ENCODE measurements at places on chromosomes 2 and 18.

GRCh38 chr2:149573760-149574159, 13.8 kb downstream of the MMADHC start:
- peaks cover 3% of the 10 kb centered on the region for H3K4me1 ChIP-seq
- no peak overlapping the region for H3K4me3 ChIP-seq
- no peak overlapping the region for H3K27ac ChIP-seq
- H3K36me3 ChIP-seq: peaks cover 69% of the 10 kb centered on the region
- no peak for DNase-seq
- H3K27me3 ChIP-seq: no peaks in the 10 kb centered on the region

GRCh38 chr2:71891719-71892422, 255.8 kb downstream of the CYP26B1 start:
- no peaks in the 10 kb centered on the region for H3K36me3 ChIP-seq
- no peak overlapping the region for H3K4me3 ChIP-seq
- no peaks in the 10 kb centered on the region for H3K27me3 ChIP-seq
- DNase-seq: no peak
- H3K4me1 ChIP-seq: no peaks in the 10 kb centered on the region

- H3K27ac ChIP-seq: no peak overlapping the region
- no peak for DNase-seq
- no peaks in the 10 kb centered on the region for H3K4me1 ChIP-seq
- no peak overlapping the region for H3K4me3 ChIP-seq
Measured at GRCh38 chr2:169221745-169222369, 140.5 kb downstream of the LRP2 start.

DNA sequence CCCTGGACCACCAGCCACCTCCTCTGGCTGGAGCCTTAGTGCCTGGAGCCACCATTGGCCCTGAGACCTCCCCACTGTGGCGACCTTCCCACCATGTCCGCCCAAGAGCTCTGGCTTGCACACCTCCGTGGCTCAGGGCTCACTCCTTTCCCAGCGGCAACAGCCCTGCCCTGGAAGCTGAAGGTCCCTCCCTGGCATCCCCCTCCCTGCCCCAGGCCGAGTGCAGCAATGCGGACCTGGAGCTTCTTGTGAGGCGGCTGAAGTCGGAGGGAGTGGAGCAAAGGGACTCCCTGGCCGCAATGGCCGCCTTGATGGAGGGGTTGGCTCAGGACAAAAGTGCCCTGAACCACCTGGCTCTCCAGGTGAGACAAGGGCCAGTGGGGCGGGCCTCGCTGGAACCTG, 28.6 kb downstream of the CROCC2 start:
- no peaks in the 10 kb centered on the region for H3K4me1 ChIP-seq
- H3K36me3 ChIP-seq: no peaks in the 10 kb centered on the region
- no peak overlapping the region for H3K4me3 ChIP-seq

DNA sequence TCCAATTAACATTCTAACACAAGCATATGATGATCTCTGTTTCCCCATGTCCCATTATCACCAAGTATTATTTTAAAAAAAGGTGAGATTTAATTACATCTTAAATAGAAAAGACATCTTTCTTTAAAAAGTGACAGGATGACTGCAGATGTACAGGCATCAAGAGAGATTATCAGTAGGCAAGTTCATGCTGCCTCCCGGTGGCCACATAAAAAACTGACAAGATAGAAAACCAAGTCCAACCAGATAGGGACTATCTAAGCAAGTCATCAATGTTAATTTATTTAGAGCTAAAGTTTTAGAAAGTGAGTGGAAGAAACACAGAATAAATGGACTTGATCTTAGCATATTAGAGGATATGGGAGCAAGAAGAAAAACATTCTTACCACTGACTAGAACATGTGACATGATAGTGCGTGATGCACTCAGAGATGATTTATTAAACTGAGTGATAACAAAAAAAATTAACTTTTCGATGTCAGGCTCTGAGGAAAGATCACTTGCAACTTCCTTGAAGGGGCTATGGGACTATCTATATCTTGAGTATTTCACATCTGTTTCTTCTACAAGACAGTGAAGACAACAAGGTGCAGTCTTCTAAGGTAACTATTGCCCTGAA, 5.4 kb upstream of the TDRD15 start:
- H3K36me3 ChIP-seq: no peaks in the 10 kb centered on the region
- no peaks in the 10 kb centered on the region for H3K27me3 ChIP-seq
- H3K27ac ChIP-seq: no peak overlapping the region
- DNase-seq: peak; percentile 63
- H3K4me1 ChIP-seq: no peaks in the 10 kb centered on the region
- H3K4me3 ChIP-seq: no peak overlapping the region

DNA sequence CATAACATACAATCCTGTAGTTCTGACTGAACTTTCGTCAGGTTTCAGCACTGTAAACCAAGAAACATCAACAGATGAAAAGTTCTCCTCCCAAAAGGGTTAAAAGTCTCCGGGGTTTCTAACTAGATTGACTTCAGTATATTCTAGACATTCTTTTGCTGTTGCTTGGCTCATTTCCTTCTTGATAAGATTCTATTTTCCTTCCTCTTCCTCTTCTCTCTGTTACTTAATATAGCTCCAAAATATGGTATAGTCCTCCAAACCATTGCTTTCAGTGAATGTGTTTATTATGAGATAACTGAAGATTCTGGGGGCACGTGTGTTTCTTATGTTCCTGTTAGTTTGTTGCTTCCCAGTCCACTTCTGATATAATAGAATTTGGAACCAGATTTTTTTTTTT, 46.4 kb upstream of the MAP4K3 start:
- no peaks in the 10 kb centered on the region for H3K4me1 ChIP-seq
- no peaks in the 10 kb centered on the region for H3K36me3 ChIP-seq
- no peaks in the 10 kb centered on the region for H3K27me3 ChIP-seq
- no peak overlapping the region for H3K27ac ChIP-seq
- no peak for DNase-seq

DNA sequence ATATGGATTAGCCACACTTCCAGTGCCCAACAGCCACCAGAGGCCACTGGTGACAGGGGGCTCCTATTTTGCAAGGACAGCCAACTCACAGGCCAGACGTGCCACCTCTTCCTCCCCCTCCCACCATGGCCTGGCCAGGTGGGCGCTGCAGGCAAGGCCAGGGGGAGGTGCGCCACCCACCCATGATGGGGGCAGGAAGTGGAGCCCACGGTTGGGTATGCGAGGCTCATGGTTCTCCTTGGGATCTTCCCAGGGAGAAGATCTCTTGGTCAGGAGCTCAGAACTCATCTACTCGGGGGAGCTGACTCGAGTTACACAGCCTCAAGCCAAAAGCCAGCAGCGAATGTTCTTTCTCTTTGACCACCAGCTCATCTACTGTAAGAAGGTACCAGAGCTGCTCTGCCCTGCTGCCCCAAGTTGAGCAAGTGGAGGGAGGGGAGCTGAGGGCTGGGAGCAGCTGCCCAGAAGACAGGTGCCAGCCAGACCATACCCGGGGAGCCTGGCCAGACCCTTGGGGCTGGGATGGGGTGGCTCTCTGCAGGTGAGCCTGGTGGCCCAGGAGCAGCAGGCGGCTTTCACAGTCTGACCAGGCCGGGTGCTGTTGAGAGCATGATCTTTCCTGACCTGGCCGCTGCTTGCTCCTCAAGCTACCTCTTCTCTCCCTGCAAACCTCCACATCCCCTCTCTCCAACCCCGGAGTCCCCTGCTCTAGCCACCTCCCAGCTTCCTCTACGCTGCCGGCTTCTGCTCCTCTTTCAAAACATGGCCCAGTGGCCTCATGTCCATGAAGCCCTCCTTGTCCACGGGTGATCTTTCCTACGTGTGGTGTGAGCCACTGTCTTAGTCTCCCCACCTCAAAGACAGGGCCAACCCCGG, 49.8 kb downstream of the FAM168B start:
- DNase-seq: peak; percentile 48
- H3K36me3 ChIP-seq: peaks cover 16% of the 10 kb centered on the region
- no peak overlapping the region for H3K27ac ChIP-seq
- no peaks in the 10 kb centered on the region for H3K27me3 ChIP-seq
- no peak overlapping the region for H3K4me3 ChIP-seq

- no peak overlapping the region for H3K27ac ChIP-seq
- H3K36me3 ChIP-seq: no peaks in the 10 kb centered on the region
- no peaks in the 10 kb centered on the region for H3K27me3 ChIP-seq
- DNase-seq: peak; percentile 67
Measured at GRCh38 chr2:122236152-122236874, 480.9 kb downstream of the TSN start.

DNA sequence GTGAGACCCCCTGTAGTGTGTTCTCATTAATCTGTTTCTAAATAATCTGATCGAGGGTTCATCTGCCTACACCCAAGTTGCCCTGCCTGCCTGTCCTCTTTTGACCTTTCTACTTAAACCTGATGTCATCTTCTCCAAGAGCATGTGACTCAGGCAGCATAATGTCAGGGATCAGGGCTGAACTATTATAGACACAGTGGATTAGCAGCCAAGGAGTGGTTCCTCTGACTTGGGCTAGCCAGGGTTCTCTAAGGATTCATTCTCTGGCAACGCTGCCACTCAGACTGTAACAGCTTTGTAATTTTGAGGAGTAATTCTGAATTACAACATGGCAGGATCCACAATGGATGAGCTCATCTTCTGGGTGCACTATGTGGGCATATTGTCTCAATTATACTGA, 124.0 kb downstream of the MDH1 start:
- H3K4me1 ChIP-seq: no peaks in the 10 kb centered on the region
- no peaks in the 10 kb centered on the region for H3K36me3 ChIP-seq
- no peak for DNase-seq
- H3K27ac ChIP-seq: no peak overlapping the region

- H3K4me3 ChIP-seq: peak overlapping the region; percentile 83
- no peaks in the 10 kb centered on the region for H3K4me1 ChIP-seq
- no peaks in the 10 kb centered on the region for H3K27me3 ChIP-seq
Measured at GRCh38 chr2:191247381-191248057, 2.3 kb downstream of the MYO1B start.

DNA sequence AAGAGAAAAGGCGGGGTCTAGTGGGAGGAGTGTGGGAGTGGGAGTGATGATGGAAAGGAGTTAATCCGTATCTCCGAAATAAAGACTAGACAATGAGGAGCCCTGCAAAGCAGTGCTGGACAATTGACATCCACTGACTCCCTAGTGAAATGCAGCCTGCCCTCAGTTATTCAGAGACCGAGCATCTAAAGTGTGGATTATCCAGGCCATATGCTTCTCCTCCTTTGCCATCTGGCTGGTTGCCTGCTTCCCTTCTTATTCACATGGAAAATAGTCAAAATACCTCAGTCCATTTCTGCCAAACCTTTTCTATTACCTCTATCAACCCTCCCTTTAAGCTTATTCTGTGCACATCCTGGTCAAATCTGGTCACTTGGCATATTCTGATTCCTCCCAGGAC, 288.8 kb upstream of the SIX3 start:
- H3K4me1 ChIP-seq: no peaks in the 10 kb centered on the region
- H3K4me3 ChIP-seq: no peak overlapping the region
- DNase-seq: no peak
- H3K27ac ChIP-seq: no peak overlapping the region

GRCh38 chr2:204143216-204144014, 206.9 kb downstream of the ICOS start:
- H3K36me3 ChIP-seq: no peaks in the 10 kb centered on the region
- H3K27ac ChIP-seq: no peak overlapping the region
- no peak for DNase-seq
- H3K4me1 ChIP-seq: no peaks in the 10 kb centered on the region
- H3K4me3 ChIP-seq: no peak overlapping the region
- no peaks in the 10 kb centered on the region for H3K27me3 ChIP-seq

- no peak for DNase-seq
- no peak overlapping the region for H3K4me3 ChIP-seq
Measured at GRCh38 chr2:65826567-65826966, 394.2 kb upstream of the SPRED2 start.

- no peak for DNase-seq
- no peaks in the 10 kb centered on the region for H3K27me3 ChIP-seq
- no peaks in the 10 kb centered on the region for H3K4me1 ChIP-seq
- no peak overlapping the region for H3K27ac ChIP-seq
- no peak overlapping the region for H3K4me3 ChIP-seq
Measured at GRCh38 chr18:23540867-23541266, 37.6 kb downstream of the RMC1 start.

- no peak overlapping the region for H3K4me3 ChIP-seq
- H3K36me3 ChIP-seq: no peaks in the 10 kb centered on the region
- no peak for DNase-seq
- H3K27ac ChIP-seq: no peak overlapping the region
- no peaks in the 10 kb centered on the region for H3K27me3 ChIP-seq
- H3K4me1 ChIP-seq: no peaks in the 10 kb centered on the region
Measured at GRCh38 chr2:16273111-16273510, 332.8 kb downstream of the MYCN start.

GRCh38 chr2:134792186-134792585, 46.2 kb upstream of the ACMSD start:
- H3K4me3 ChIP-seq: no peak overlapping the region
- no peak for DNase-seq
- no peak overlapping the region for H3K27ac ChIP-seq
- no peaks in the 10 kb centered on the region for H3K4me1 ChIP-seq
- no peaks in the 10 kb centered on the region for H3K36me3 ChIP-seq
